DMS79 (cell line): ENCODE measurements at places on chromosomes 4 and X.
A peak's percentile ranks its signal among the peaks of the same experiment; 100 is the strongest.

- DNase-seq: no peak
Measured at GRCh38 chr4:24588216-24588954, 4.0 kb upstream of the DHX15 start.

DNA sequence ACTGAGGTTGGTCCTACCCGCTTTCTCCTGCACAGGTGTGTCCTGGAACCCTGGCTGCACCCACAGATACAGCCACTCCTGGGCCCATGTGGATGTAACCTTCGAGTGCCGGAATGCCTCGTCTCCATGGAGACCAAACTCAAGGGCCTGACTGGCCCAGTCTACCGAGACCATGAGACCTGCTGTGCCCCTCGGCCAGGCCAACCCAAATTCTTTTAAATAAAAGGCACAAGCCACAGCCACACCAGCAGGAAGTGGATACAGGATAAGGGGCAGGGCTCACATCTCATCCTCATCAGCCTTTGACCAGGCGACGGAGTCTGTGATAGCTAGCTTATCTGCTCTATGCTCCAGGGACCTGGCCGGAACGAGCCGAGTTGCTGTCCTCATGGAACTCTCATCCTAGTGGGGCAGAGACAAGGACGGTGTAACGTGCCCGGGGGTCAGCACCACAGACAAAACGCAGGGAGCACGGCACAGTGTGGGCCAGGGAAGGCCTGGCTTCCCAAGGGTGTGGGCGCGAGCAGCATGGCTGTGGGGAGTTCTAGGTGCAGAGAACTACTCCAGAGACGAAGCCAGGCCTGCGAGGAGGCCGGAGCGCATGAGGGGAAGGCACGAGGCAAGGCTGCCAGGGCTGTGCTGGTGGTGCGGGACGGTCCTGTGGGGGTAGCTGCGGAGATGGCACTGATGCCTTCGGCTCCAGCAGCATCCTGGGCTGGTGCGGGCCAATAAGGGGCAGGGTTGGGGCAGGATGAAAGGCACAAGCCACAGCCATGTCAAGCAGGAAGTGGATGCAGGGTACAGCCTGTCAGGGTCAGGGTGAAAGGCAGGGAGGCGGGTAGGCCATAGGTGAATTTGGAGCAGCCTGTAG is 22.7 kb downstream of the NOP14 start:
- DNase-seq: no peak

DNA sequence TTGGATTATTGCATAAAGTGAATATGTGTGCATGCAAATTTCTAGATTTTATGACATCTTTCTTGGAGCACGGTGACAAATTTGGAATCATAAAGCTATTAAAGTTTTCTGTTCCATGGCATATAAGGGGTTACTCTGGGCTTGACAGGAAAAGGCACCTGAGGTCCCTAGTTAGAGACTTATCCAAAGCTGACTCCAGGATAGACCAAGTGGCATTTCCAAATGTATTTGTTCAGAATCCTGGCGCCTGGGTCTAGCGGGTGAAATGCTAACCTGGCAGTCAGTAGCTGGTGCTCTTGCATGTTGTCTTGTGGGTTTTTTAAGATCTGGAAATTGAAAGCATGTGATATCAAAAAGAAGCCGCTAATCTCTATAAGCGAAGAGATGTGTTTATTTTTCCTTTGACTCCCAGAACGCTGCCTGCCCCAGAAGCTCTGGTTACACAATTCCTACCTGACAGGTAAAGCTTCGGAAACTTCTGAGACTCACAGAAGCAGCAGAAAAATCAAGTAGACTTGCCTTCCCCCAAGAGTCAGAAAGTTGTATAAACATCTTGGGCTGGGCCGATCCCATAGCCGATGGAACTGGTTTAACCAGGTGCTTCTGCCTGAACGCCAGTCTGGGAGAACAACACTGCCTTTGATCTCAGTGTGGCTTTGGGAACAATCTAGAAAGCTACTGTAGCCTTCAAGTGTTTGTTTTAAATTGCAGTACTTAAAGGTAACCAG is 12.9 kb upstream of the ZCCHC4 start:
- peak; percentile 72 for DNase-seq

DNA sequence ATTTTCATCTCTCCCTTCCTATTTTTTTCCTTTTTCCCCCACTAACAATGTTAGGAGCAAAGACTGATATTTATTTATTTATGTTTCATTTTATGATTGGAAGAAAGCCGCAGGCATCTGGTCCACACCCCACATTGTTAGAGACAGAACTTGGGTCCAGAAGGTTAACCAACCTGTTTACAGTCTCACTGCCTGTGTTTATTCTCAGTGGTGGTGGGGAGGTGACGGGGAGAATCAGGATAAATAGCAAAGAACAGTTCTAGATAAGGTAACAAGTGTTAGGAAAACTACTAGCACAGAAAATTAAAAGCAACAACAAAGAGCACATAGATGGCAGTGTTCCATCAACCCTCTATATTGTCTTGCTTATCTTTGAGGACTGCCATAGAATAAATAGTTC is 301.7 kb upstream of the DIPK2B start:
- no peak for DNase-seq

DNA sequence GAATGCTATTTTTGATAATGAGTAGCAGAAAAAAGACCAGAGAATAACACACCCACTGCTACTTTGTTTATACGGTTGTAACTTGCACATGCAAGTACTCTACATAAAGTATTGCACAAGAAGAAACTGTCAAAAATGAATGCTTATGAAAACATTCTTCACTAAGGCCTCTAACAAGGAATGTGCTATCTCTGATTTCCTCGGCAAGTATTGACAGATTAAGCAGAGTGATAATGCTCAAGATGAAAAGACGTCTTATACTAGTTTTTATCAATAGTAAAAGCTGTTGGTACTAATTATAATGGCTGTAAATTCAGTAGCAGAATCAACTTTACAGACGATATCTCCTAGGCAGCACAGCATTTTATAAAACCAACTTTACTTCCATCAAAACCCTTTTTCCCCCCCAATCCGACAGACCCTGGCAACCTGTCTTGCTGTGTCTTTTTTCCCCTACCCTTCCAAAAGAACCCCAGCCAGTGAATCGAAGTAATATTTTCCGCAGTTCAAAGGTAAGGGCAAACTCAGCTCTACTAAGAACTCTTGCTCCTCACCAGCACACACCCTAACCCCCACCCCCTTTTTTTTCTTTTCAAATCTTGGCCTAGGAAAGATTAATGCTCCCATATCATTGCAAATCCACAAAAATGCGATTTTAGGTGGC is 1.5 kb downstream of the FRYL start:
- no peak for DNase-seq

DNA sequence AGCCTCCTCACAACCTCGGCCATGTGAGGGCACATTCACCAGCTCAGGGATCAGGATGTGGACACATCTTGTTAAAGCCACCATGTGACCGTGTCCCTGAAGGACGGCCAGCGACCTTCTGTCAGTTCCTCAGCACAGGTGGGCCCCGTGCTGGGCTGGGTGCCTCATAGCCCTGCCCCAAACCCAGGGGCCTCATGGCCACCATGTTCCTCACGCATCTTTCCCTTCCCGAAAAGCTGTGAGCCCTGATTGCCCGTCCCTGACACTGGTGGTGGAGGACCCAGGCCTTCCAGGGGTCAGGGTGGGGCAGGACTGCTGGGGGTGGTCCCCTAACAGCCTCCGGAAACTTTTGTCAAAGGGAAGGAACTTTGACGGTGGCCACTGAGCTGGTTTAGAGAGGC is 60.1 kb upstream of the ADRA2C start:
- no peak for DNase-seq

DNA sequence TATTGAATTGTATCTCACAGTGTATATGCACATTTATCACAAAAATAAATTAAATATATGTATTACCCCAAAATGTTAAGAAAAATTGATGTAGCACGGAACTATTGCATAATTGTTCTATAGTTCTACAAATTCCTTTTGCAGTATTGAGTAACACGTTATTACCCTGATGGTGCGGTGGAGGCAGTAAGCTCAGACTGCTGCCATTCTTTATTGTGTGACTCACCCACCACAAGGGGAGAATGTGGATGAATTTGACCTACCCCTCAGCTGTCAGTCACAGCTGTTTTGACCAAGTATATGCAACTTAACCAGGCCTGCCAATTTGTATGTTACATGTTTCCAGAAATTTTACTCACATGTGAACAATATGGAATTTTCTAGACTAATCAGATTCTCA is 506.6 kb downstream of the SH3BGRL start:
- no peak for DNase-seq
